Right lobe of liver (tissue), 6 donors: ENCODE measurements at places on chromosomes 2 and 18.

DNA sequence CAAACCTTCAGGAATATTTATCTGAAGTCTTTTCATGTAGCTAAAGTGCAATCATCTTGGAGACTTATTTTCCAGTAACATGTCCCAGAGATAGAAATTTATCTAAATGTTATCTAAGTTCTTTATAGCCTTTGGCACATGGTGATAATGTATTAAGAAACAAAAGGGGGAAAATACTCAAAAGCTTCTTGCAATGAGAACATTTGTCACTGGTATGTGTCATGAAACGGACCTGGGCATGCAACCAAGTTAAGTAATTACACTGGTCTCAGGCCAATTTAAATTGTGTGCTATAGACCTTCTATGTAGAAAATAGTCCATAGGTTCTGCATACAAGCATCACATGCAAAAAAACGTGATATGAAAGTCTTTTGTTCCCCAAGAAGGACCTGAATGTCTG, 136.2 kb downstream of the SLC8A1 start:
- H3K27ac ChIP-seq, result no peak overlapping the region
- no peaks in the 10 kb centered on the region for H3K27me3 ChIP-seq
- H3K4me3 ChIP-seq, result no peak overlapping the region
- no peak for DNase-seq

DNA sequence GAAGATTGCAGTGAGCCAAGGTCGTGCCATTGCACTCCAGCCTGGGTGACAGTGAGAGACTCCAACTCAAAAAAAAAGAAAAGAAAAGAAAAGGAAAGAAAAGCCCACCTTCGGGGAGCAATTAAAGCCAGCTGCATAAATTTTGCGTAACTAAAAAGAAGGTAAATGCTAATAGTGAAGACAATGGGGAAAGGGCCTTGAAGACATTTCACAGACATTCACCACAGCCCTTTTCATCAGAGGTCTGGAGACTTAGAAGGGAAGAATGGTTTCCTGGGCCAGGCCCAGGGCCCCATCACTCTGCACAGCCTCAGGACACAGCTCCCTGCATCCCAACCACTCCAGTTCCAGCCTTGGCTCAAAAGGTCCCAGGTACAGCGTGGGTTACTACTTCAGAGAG, 35.1 kb upstream of the MSH6 start:
- no peaks in the 10 kb centered on the region for H3K27me3 ChIP-seq
- no peaks in the 10 kb centered on the region for H3K4me1 ChIP-seq

- H3K36me3 ChIP-seq, result no peaks in the 10 kb centered on the region
- H3K4me3 ChIP-seq, result no peak overlapping the region
- H3K4me1 ChIP-seq, result no peaks in the 10 kb centered on the region
Measured at GRCh38 chr2:21981127-21981526, 857.4 kb downstream of the TDRD15 start.

- no peak overlapping the region for H3K27ac ChIP-seq
- H3K4me3 ChIP-seq, result no peak overlapping the region
- no peaks in the 10 kb centered on the region for H3K4me1 ChIP-seq
- H3K36me3 ChIP-seq, result no peaks in the 10 kb centered on the region
Measured at GRCh38 chr2:23696752-23697045, 230.2 kb downstream of the ATAD2B start.

DNA sequence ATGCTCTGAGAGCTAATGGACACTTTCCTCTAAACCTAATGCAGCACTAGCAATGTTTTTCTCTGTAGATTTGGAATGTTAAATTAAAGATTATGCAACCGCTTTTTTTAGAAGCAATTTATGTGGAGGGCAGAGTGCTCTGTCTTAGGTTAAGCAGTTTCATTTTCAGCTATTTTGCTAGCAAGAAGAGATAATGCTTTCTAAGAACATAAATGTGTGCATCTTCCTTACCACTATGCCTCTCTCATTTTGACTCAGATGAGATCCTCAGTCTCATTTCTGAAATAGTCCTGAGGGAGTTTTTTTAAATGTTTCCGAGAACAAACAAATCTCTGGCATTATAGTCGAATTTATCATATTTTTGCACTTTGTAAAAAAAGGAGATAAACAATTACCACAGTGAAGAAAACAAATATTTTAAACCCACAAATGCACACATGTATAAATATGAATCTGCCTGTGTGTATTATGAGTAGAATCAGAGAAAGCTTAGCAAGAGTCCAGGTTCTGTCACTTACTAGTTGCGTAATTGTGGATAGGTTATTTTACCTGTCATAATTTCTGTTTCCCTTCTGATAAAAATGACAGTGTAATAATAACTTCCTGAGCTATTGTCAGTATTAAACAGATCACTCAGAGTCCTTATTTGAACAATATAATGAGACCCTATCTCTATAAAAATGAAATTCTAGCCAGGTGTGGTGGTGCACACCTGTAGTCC, 207.7 kb upstream of the CRIM1 start:
- no peaks in the 10 kb centered on the region for H3K4me1 ChIP-seq
- DNase-seq, result no peak
- no peaks in the 10 kb centered on the region for H3K27me3 ChIP-seq
- H3K36me3 ChIP-seq, result no peaks in the 10 kb centered on the region

- H3K27ac ChIP-seq, result no peak overlapping the region
- no peaks in the 10 kb centered on the region for H3K4me1 ChIP-seq
- no peaks in the 10 kb centered on the region for H3K36me3 ChIP-seq
Measured at GRCh38 chr2:144357623-144358373, 162.1 kb downstream of the ZEB2 start.
